Astrocyte (in vitro differentiated cells and primary cell): ENCODE measurements at places on chromosomes 3 and 15. TPM values are rescaled to one million over a fixed set of nuclear protein-coding genes. Genes with fewer than 3 reads are reported as not detected.

DNA sequence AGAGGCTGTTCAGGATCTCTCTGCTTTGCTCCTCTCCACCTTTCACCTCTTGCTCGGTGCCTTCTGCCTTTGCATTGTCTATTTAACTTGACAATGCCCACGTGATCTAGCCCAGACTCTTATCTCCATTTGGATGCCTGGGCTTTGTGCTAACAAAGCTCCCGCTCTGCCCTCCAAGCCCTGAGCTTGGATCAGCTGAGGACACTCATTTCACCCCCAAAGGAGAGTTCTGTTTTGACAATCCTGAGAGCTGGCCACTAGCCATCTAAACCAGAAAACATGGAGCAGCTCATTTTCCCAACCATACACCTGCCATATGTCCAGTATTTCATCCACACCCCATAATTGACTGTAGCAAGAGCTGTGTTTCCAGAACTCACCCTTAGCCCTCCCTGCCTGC is 12.8 kb downstream of the GPR176 start:
- no peak overlapping the region for H3K4me3 ChIP-seq
- no peaks in the 10 kb centered on the region for H3K36me3 ChIP-seq
- H3K27ac ChIP-seq = no peak overlapping the region
- no peaks in the 10 kb centered on the region for H3K27me3 ChIP-seq
- DNase-seq = no peak

LRRC2 gene
- total RNA-seq = 0.32 and 0.36 TPM in 2 replicates

DNA sequence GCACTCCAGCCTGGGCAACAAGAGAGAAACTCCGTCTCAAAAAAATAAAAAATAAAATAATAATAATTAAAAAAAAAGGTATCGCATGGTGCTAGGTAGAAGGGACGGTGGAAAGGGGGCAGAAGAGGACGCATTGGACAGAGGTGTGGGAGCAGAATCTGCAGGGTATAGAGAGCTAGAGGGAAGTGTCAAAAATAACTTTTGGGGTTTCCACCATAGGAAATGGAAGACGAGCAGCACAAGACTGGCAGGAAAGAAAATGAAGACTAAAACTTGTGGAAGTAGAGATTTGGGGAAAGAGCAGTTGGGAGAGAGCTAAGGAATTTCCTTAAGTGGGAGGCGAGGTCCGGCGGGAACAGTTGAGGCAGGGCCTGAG is 585 bp upstream of the MKRN2 start:
- peak overlapping the region; percentile 90 for H3K27ac ChIP-seq
- no peak for DNase-seq
- H3K4me1 ChIP-seq = peaks cover 11% of the 10 kb centered on the region
- no peaks in the 10 kb centered on the region for H3K27me3 ChIP-seq
- no peaks in the 10 kb centered on the region for H3K36me3 ChIP-seq

DNA sequence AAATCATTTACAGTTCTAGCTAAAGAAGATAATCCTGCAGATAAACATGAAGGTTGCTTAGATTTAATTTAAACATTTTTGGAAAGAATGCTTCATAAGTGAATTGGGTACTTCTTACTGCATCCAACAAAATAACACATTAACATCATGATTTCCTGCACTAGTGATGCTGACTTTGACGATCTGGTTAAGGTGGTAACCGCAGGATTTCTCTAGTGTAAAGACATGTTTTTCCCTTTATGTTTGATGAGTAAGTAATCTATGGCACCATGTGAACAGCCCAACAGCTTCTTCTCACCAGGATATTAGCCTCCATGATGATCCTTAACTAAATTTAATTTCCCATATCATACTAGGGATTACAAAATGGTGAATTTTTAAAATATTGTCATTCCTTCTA is 14.1 kb downstream of the SPPL2A start:
- no peak overlapping the region for H3K4me3 ChIP-seq
- H3K36me3 ChIP-seq = no peaks in the 10 kb centered on the region
- H3K4me1 ChIP-seq = peaks cover 6% of the 10 kb centered on the region
- H3K27me3 ChIP-seq = no peaks in the 10 kb centered on the region
- no peak overlapping the region for H3K27ac ChIP-seq
- DNase-seq = no peak

DNA sequence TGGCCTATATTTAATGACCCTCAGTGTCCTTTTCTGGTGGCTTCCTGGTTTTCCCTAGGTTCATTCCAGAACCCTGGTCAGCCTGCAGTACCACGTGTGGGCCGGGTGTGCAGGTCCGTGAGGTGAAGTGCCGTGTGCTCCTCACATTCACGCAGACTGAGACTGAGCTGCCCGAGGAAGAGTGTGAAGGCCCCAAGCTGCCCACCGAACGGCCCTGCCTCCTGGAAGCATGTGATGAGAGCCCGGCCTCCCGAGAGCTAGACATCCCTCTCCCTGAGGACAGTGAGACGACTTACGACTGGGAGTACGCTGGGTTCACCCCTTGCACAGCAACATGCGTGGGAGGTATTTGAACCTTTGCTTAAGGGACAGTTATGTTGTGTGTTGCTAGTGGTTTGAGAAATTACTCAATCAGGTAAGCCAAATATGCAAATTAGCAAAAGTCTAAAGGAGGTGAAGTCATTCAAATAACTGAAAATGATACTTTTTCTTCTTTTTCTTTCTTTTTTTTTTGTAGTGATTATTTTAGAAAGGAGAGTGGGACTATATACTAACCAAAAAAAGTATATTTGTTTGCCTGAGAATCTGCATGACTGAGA is 259.2 kb downstream of the ADAMTSL3 start:
- H3K36me3 ChIP-seq = no peaks in the 10 kb centered on the region
- H3K4me3 ChIP-seq = no peak overlapping the region
- no peaks in the 10 kb centered on the region for H3K4me1 ChIP-seq
- DNase-seq = no peak
- no peaks in the 10 kb centered on the region for H3K27me3 ChIP-seq

DNA sequence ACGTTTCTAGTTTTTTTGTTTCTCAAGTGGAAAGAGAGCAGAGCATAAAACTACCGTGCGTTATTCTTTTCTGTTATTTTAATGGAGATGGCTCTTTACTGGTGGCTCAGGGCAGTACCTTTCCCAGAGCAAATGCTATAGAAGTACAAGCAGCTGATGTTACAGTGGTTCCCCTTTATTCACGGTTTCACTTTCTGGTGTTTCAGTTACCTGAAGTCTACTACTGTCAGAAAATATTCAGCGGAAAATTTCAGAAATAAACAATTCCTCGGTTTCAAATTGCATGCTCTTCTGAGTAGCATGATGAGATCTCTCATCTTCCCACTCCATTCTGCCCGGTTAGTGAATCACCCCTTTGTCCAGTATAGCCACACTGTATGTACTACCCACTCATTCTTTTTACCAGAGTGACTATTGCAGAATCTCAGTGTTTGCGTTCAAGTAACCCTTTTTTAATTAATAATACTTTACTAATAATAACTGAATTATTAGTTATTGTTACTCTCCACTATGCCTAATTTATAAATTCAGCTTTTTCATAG is 597.5 kb upstream of the ROBO2 start:
- H3K27ac ChIP-seq = no peak overlapping the region
- peak; percentile 43 for DNase-seq
- no peaks in the 10 kb centered on the region for H3K27me3 ChIP-seq
- H3K36me3 ChIP-seq = no peaks in the 10 kb centered on the region
- no peak overlapping the region for H3K4me3 ChIP-seq
- H3K4me1 ChIP-seq = no peaks in the 10 kb centered on the region

GRCh38 chr3:46406788-46407611 is at the start of the genes CCR5AS and CCRL2:
CCR5AS (minus strand) TSS chr3:46407066.
CCRL2 (plus strand) TSS chr3:46407259; CDS start chr3:46408080, 821 bp downstream.
- peaks cover 31% of the 10 kb centered on the region for H3K4me1 ChIP-seq
- peak within 1 kb of the TSS; percentile 25 for H3K4me3 ChIP-seq
- no peaks in the 10 kb centered on the region for H3K27me3 ChIP-seq
- H3K27ac ChIP-seq = peak within 1 kb of the TSS; percentile 49
- no peaks in the 10 kb centered on the region for H3K36me3 ChIP-seq

GRCh38 chr15:101396484-101397261 is 92.8 kb downstream of the PCSK6 start:
- H3K27ac ChIP-seq = no peak overlapping the region
- no peak for DNase-seq
- no peaks in the 10 kb centered on the region for H3K4me1 ChIP-seq
- H3K27me3 ChIP-seq = no peaks in the 10 kb centered on the region
- H3K4me3 ChIP-seq = no peak overlapping the region
- H3K36me3 ChIP-seq = no peaks in the 10 kb centered on the region

GOLGA6D gene
- not detected in 2 replicates for total RNA-seq

- H3K27ac ChIP-seq = peak overlapping the region; percentile 46
- peaks cover 50% of the 10 kb centered on the region for H3K4me1 ChIP-seq
- no peak overlapping the region for H3K4me3 ChIP-seq
- no peaks in the 10 kb centered on the region for H3K27me3 ChIP-seq
- no peaks in the 10 kb centered on the region for H3K36me3 ChIP-seq
Measured at GRCh38 chr3:157135671-157136396, 24.1 kb downstream of the CCNL1 start.

- H3K4me1 ChIP-seq = no peaks in the 10 kb centered on the region
- DNase-seq = no peak
- no peak overlapping the region for H3K27ac ChIP-seq
- H3K27me3 ChIP-seq = no peaks in the 10 kb centered on the region
- no peak overlapping the region for H3K4me3 ChIP-seq
- H3K36me3 ChIP-seq = no peaks in the 10 kb centered on the region
Measured at GRCh38 chr3:133376810-133377209, 23.0 kb upstream of the BFSP2 start.

- peaks cover 21% of the 10 kb centered on the region for H3K4me1 ChIP-seq
Measured at GRCh38 chr3:122982216-122983185, 45.1 kb downstream of the SEMA5B start.

GRCh38 chr15:96515371-96515770 is 184.9 kb downstream of the NR2F2 start:
- H3K4me1 ChIP-seq = no peaks in the 10 kb centered on the region
- no peaks in the 10 kb centered on the region for H3K36me3 ChIP-seq
- no peak overlapping the region for H3K27ac ChIP-seq
- no peak for DNase-seq

DNA sequence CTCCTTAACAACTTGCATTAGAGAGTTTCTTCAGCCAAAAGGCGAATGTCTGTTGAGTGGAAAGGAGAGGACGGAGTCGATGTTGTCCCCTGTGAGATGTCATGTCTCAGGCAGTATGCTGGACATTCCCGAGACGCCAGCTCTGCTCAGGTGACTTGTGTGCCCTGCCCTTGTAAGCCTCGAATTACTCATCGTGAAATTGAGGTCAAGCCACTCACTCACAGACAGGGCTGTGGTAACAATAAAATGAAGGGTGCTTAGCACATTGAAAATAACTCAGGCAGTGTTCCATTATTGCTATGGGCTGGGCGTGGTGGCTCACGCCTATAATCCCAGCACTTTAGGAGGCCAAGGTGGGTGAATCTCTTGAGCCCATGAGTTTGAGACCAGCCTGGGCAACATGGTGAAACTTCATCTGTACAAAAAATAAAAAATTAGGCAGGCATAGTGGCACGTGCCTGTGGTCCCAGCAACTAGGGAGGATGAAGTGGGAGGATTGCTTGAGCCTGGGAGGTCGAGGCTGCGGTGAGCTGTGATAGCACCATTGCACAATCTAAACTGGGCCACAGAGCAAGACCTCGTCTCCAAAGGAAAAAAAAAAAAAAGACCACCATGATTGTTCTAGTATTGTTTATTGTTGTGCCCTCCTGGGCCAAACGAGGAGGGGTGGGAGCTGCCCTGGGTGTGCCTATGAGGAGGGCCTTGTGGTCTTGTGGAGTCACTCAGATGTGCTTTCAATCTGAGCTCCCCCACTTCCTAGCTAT is 214.4 kb downstream of the THSD4 start:
- H3K27me3 ChIP-seq = no peaks in the 10 kb centered on the region
- H3K27ac ChIP-seq = peak overlapping the region; percentile 15
- H3K4me3 ChIP-seq = no peak overlapping the region
- DNase-seq = peak; percentile 83

TICRR gene
- total RNA-seq = 2.8 and 2.9 TPM in 2 replicates

ZDHHC23 gene
- total RNA-seq = 0.67 and 0.68 TPM in 2 replicates

GRCh38 chr3:71536376-71536965 is 47.1 kb downstream of the FOXP1 start:
- peaks cover 56% of the 10 kb centered on the region for H3K4me1 ChIP-seq
- H3K27ac ChIP-seq = peak overlapping the region; percentile 93
- peak; percentile 93 for DNase-seq
- H3K4me3 ChIP-seq = peak overlapping the region; percentile 40

GRCh38 chr3:13548696-13549622 is at the start of gene FBLN2:
FBLN2 (plus strand) TSS chr3:13549125; CDS start chr3:13570356, 21,231 bp downstream.
- H3K36me3 ChIP-seq = no peaks in the 10 kb centered on the region
- H3K27me3 ChIP-seq = peaks cover 2% of the 10 kb centered on the region
- no peak for DNase-seq

DNA sequence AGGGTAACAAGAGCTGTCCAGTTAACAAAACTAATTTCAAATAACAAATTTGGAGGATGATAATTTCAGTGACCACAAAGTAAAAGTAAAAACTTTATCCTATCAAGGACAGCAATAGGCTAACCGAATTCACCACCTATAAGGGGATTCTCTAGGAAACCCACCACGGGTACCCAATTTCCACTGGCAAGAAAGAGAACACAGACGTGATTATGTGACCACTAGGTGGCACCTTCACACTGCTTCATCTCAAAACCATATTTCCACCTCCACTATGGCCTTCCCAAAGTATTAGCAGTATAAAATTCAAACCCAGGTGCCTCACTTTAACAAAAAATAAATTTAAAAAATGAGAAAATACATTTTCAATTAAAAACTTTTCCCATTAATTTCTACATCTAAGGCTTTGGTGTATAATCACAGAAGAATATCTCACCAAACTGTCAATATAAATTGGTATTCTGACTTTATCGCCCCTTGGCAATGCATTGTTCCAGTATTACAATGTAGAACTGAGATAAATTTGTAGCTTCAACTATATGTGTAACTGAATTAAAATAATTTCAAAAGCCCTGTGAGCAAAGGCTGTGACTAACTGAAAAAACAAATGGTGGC is 96.5 kb downstream of the FSIP1 start:
- no peaks in the 10 kb centered on the region for H3K27me3 ChIP-seq
- no peaks in the 10 kb centered on the region for H3K36me3 ChIP-seq
- no peak overlapping the region for H3K27ac ChIP-seq
- H3K4me3 ChIP-seq = no peak overlapping the region
- DNase-seq = peak; percentile 32

DNA sequence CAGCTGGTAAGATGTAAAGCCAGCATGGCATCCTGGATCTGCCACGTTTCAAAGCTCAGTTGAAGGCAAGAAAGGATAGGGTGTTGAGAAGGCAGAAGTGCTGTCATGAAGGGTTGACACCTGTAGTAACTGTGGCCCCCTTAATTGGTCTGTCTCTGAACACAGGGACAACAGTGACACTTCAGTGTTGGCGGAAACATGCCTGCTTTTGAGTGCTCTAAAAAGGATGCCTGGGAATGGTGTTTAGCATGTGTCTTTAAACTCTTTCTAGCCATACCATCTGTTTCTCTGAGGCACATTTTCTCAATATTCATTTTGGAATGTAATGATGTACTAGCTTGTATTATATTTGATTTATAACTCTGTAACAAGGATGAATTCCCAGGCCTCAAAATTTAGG is 42.1 kb downstream of the PLS1 start:
- H3K4me3 ChIP-seq = no peak overlapping the region
- H3K27me3 ChIP-seq = no peaks in the 10 kb centered on the region
- H3K27ac ChIP-seq = no peak overlapping the region
- no peaks in the 10 kb centered on the region for H3K4me1 ChIP-seq
- no peak for DNase-seq

GRCh38 chr3:127389420-127389819 is 101.6 kb upstream of the PRR20G start:
- H3K27me3 ChIP-seq = peaks cover 3% of the 10 kb centered on the region
- DNase-seq = no peak
- H3K36me3 ChIP-seq = no peaks in the 10 kb centered on the region
- H3K4me3 ChIP-seq = no peak overlapping the region
- H3K27ac ChIP-seq = no peak overlapping the region
- H3K4me1 ChIP-seq = no peaks in the 10 kb centered on the region

- H3K27ac ChIP-seq = no peak overlapping the region
- no peaks in the 10 kb centered on the region for H3K4me1 ChIP-seq
- no peak for DNase-seq
- no peaks in the 10 kb centered on the region for H3K27me3 ChIP-seq
- H3K4me3 ChIP-seq = no peak overlapping the region
Measured at GRCh38 chr3:77186319-77186718, 146.4 kb downstream of the ROBO2 start.
